ENCODE measurements at places on chromosomes 11 and 22.

DNA sequence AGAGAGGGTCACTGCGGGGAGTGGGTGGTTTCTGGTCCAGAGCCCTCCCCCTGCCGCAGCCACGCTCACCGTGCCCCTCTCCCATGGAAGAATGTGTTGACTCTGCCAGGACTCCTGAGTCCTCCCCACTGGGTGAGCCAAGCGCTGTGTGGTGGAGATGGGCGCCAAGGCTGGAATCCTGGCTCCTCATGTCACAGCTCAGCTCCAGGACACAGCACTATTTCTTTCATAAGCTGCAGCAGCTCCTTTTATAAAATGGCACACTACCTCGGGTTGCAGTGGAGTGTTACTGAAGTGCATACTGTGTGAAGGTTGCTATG, 83.9 kb downstream of the FEZ1 start:
- DNase-seq: no peak

DNA sequence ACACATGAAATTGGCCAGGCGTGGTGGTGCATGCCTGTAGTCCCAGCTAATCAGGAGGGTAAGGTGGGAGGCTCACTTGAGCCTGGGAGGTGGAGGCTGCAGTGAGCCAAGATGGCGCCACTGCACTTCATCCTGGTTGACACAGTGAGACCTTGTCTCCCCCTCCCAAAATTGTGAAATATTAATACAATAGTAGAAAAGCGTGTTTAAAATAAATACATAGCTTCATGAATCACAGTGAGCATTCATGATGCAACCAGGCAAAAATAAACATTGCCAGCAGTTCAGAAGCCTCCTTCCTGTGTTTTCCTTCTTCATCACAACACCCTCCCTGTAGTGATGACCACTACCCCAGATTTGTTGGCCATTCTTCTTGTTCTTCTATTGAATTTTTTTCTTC, 4.3 kb upstream of the TEAD1 start:
- no peak for DNase-seq

DNA sequence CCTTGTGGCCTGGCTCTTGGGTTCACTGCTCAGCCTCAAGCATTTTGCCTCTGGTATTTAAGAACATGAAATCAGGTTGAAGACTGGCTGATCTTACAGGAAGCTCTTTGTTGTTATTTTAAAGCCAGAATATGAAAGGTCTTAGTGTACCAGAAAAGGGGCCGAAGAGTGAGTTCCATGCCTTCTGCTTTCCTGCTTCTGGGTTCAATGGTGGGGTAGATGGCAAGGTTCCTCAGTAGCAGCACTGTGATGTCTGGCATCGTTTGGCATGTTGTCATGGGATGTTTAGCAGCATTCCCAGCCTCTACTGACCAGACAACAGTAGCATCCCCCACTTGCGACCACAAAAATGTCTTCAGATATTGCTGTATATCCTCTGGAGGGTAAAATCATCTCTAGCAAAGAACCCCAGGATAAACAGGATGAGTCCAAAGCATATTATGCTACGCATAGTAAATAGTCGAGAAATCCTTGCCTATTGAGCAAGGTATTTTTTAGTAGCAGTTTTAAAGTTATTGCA, 2.4 kb downstream of the VPS26B start:
- no peak for DNase-seq

GRCh38 chr22:30873661-30874060, 94.9 kb downstream of the MORC2 start:
- no peak for DNase-seq

- DNase-seq: no peak
These were observed 77.1 kb upstream of the EIF3D start for GRCh38 chr22:36606114-36606513.

DNA sequence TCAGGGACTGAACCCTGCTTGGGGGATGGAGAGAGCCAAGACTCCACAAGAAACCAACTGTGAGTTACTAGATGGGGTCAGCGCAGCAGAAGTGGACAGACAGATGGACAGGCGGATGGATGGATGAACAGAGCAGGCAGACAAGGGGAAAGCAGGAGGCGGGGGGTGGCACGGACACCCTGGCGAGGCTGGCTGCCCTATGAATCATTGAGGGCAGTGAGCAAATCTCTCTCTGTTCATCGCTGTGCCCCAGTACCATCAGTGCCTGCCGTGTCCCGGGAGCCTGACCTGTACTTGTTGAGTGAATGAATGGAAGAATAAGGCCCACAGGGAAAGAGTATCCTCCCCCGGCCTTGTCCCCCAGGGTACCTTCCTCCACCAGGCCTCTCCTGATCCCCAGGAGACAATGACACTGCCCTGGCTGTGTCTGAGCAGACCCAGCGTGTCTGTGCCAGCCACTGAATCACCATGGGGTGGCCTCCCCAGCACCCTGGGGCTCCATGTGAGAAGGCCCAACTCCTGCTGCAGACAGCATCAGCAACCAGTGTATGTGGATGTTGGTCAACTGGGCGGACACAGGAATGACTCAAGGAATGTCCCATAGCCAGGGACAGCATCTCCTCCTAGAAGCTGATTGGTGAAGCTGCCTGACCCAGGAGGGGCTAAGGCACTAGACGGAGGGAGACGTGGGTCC, 5.1 kb upstream of the KLHL35 start:
- no peak for DNase-seq

- no peak for DNase-seq
These were observed 18.0 kb upstream of the BID start for GRCh38 chr22:17792299-17792698.

GRCh38 chr11:65786008-65786785, 666 bp upstream of the OVOL1 start:
- DNase-seq: no peak

DNA sequence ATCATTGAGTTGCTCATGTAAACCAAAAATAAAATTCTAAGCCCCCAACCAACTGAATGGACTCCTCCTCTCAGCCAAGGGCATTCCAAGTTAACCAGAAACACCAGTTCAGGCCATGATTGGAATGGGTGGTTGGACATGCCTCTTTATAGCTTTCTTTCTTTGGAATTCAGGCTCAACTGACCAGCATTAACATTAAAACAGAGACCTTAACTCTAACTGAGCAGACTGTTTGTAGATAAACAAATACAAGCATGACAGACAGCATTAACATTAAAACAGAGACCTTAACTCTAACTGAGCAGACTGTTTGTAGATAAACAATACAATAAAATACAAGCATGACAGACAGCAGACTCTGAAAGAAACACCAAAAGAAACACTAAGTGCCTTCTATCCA, 278.2 kb downstream of the DLG2 start:
- no peak for DNase-seq

- DNase-seq: no peak
These were observed 388.2 kb downstream of the TMEM135 start for GRCh38 chr11:87425943-87426342.

DNA sequence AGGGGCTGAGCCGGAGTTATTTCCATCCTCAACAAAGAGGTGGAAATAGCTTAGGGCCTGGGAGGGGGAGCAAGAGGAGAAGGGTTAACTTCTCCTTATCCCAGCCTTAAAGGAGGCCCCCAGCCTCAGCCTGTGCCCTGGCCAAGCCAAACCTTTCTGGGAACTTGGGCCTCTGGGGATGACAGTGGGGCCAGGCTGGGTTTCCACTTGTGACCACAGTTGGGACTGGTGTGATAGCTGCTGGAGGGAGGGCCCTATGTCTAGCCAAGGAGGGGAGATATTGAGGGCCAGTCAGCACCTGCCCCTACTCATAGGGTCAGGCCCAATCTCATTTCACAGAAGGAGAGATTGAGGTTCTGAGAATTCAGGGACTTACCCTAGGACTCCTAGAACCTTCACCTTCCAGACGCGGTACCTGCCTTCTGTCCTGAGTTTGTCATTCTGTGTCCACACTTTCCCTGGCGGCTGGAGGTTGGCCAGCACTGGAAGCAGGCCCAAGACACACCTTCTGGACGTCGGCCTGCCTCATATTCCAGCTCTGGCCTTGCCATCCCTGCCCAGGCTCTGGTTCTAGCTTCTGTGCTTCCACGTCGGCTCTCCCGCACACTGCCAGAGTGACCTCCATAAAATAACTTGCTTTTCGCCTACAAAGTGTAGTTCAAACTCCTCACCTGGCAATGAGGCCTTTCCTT, 3.1 kb downstream of the RELT start:
- DNase-seq: no peak

DNA sequence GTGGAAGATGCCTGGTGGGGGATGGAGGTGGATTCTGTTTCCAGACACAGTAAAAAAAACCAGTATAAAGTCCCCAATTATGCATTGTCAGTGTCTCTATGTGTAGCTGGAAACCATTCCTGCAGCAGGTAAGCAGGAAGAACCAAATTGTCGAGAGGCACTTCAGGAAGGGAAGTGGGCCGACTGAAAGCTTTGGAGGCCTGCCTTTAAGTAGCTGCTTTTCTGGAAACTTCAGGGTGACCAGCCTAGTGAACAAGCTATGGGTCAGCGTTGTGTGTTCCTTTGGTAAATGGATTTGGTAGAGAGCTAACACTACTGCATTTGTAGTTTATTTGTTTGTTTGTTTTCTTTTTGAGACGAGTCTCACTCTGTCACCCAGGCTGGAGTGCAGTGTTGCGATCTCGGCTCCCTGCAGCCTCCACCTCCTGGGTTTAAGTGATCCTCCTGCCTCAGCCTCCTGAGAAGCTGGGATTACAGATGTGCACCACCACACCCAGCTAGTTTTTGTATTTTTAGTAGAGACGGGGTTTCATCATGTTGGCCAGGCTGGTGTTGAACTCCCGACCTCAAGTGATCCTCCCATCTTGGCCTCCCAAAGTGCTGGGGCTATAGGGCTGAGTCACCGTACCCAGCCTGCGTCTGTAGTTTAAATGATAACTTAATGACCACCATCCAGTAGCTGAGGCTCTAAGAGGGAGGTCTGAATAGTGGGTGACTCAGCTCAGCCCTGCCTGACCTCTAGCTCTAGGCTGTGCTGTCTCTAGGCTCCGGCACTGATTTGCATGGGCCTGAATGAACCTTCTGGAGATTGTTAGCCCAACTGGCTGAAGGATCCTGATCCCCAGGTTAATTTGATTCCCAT, 12.8 kb downstream of the PTPRJ start:
- no peak for DNase-seq

- no peak for DNase-seq
These were observed 11.9 kb downstream of the IPO7 start for GRCh38 chr11:9396310-9396709.

GRCh38 chr11:313787-314553, at the start of gene IFITM1:
TSS of gene IFITM1 (plus strand) at chr11:314040. CDS start at chr11:314171, 131 bp downstream.
- DNase-seq: no peak

DNA sequence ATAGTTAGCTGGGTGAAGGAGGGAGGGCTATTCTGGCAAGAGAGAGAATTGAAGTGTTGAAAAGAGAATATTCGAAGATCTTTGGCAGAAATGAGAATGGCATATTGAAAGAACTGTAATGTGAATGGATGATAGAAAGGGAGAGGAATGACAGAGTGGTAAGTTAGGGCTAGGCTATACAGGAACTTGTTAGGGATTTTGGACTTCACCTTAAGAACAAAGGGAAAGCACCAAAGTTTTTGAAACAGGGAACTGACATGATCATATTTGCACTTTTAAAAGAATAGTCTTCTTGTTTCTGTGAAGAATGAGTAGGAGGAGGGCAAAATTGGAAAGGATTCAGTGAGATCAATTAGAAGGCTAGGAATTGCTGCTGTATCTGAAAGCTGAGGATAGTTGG, 119.3 kb downstream of the METTL15 start:
- DNase-seq: no peak

- DNase-seq: no peak
These were observed 39.8 kb downstream of the EIF3F start for GRCh38 chr11:8026982-8027381.

- DNase-seq: no peak
These were observed 11.5 kb upstream of the IFT27 start for GRCh38 chr22:36787204-36787988.

DNA sequence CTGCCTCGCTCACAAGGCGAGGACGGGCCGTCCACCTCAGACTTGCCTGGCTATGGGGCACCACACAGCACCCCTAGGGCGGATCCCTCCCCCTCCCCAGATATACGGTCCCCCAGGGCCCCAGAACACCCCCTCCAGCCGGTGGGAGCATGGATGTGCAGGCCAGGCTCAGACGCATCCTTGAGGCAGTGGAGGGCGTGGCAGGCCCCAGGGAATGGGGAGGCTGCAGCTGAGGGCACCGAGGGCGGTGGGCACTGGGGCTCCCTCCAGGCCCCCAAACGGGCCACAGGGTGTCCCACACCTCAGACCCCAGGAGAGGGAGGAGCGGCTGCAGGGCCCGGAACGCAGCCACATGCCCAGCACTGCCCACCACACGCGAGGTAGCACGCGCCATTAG, 12.1 kb downstream of the TTLL8 start:
- no peak for DNase-seq

DNA sequence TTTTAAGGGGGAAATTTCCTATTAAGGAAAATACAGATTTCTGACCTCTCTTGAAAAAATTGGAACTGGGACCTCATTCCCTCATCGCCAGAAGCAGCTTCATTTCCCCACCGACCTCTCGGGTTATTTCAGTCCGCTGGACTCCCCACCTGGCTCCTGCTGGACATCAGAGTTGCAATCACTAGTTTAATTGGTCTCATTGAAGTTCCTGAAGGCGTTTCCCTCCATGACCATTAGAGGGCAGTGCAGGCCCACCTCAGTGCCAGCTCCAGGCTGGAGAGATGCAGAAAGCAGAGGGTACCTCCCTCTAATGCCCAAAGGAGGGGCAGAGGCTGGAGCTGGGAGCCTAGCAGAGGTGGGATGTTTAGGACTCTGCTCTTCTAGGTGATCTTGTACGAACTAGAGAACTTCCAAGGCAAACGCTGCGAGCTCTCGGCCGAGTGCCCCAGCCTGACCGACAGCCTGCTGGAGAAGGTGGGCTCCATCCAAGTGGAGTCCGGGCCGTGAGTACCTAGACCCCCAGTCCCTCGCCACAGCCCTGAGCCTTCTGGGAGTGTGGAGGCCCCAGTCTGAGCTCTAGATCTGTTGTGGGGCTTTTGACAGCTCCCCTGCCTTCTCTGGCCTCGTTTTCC, 2.7 kb downstream of the CRYBB3 start:
- peak; percentile 48 for DNase-seq

DNA sequence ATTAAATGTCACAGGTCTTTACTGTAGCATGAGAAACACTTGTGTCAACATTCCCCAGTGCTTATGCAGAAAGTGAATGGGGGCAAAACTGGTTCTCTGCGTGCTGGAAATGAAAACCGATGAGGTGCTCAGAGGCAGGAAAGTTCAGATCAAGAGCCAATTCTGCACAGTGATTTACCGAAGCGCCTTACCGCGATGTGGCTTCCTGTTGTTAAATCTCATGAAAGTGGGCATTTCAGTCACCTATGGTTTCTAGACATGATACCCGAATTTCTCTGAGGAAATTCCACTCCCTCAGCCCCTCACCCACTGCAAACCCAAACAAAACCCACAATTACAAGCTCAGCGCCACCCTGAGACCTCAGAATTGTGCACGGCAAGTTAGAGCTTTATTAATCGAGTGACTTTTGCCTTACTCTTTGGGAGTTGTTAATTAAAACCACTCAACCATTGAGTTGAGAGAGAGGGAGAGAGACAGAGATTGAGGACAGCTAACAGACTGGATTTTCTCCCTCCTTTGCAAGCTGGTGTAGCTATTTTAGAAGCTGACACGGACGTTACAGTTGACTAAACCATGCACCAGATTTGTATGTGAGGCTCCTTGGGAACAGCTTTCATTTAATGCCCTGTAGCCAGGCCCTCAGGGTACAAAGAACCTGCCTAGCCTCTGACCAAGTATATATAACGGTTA, 196.4 kb downstream of the DBX1 start:
- no peak for DNase-seq

Data from T-helper 2 cell (primary cell).